Bronchial smooth muscle cell (primary cell): ENCODE measurements at places on chromosomes 7 and 10. TPM values are rescaled to one million over a fixed set of nuclear protein-coding genes. Genes with fewer than 3 reads are reported as not detected.

Gene FAM25G
- not detected in 2 replicates for total RNA-seq

Gene PDIA4
- 222 and 241 TPM in 2 replicates for total RNA-seq

Gene LRIT1
- total RNA-seq: not detected in 2 replicates

Gene POM121L12
- not detected in 2 replicates for total RNA-seq

Gene NPC1L1
- under 0.01 and 0.09 TPM in 2 replicates for total RNA-seq

Gene EPO
- total RNA-seq: not detected in 2 replicates

Gene HELLS
- 4.6 and 7.7 TPM in 2 replicates for total RNA-seq

Gene SNX10
- 0.09 TPM in 1 of 2 replicates, not detected in the other for total RNA-seq

Gene RASSF4
- 8.2 and 10.2 TPM in 2 replicates for total RNA-seq

Gene MYL10
- total RNA-seq: not detected in 2 replicates

Gene FAM25A
- not detected in 2 replicates for total RNA-seq

Gene MRLN
- not detected in 2 replicates for total RNA-seq
